ENCODE measurements at places on chromosomes 2 and 18.

- no peak for DNase-seq
Measured at GRCh38 chr18:56891116-56891515, 240.0 kb downstream of the WDR7 start.

GRCh38 chr2:235467588-235467987 lies 26.3 kb upstream of the AGAP1 start:
- peak; percentile 47 for DNase-seq

DNA sequence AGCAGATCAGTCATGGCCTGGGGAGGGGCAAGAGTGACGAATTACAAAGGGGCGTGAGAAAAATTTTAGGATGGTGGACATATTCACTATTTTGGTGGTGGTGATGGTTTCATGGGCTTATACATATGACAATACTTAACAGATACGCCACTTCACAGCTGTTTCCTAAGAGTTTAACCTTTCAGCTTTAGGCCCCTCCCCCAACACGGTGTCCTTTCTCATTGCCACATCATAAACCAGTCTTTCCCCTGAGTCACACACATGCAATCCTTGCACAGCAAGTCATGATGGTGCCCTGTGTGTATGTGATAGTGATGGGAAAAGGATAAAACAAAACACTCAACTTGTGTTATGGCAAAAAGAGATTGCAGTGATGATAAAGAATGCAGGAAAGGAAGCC lies 47.6 kb upstream of the IL1R1 start:
- peak; percentile 84 for DNase-seq

DNA sequence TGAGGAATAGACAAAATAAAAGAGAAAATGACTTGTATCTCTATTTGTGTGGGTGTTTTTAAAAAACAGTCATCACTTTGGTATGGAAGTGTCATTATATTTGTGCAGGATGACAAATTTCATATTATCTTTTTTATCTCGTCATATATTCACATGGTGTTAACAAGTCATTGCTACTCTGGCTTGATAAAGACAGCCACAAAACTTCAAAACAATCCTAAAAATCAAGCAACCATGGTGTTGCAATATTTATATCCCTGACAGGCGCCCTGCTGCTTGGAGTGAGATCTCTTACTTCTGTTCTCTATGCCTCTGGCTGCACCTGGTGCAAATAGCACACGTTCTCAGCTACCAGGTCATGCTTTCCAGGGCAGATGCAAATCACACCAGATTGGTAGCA lies 278.0 kb upstream of the EPHA4 start:
- no peak for DNase-seq

- no peak for DNase-seq
Measured at GRCh38 chr2:151637271-151637781, 97.0 kb downstream of the NEB start.

GRCh38 chr2:168002021-168002553 lies 245.3 kb downstream of the STK39 start:
- DNase-seq = peak; percentile 61

- no peak for DNase-seq
Measured at GRCh38 chr18:24678626-24679025, 218.2 kb downstream of the HRH4 start.

DNA sequence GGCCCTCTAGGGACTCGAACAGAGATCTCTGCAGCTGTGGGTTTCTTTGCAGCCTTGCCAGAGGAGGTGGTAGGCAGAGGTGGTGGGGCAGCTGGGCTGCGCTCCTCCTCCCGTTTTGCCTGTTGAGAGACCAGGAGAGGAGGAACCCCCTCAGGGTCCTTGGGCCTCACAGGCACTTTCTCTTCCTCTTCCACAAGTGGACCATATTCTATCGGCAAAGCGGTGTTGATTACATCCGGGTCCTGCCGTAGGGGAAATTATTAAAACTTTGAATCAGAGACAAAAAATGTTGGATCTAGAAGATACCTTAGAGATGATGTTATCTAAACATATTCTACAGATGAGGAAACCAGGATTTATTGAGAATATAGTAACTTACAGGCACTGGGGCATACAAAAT lies 78.5 kb downstream of the CLIP4 start:
- no peak for DNase-seq

DNA sequence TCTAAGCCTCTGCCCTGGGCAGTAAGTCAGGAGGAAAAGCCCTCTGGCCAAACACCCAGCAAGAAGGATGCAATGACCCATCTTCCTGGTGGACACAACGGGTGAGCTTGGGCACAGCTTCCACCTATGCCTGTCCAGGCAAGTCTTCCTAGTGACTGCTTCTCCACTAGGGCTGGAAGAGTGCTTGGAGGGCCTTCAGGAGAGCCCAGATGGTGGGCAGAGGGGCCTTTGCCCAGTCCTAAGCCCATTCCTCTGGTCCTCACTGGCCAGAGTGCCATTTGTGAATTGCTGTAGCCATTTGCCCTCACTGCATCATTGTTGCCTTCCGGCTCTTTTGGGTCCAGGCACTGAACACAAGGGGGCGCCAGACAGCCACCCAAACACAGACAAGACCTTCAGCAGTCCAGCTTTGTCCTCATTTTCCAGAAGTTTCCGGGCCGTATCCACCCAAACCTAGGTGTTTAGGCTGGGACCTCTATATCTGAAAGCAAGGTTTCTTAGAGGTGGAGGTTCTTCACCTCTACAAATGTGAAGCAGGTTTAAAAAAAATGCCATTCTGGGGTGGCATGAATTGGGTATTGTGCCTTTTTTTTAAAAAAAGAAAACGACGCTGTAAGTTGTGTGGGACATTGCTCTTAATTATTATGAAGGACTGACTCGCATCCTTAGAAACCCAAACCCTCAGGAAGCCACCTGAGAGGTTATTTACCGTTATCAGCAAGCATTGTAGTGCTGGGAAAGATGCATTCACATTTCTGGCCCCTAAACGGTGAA lies 29.5 kb downstream of the PAX8 start:
- peak; percentile 68 for DNase-seq

- DNase-seq = peak; percentile 60
Measured at GRCh38 chr18:9614401-9615279, at the start of gene PPP4R1. Gene PPP4R1, minus strand, starts transcription at chr18:9614559. Its CDS starts 75 bp downstream, at chr18:9614484.

DNA sequence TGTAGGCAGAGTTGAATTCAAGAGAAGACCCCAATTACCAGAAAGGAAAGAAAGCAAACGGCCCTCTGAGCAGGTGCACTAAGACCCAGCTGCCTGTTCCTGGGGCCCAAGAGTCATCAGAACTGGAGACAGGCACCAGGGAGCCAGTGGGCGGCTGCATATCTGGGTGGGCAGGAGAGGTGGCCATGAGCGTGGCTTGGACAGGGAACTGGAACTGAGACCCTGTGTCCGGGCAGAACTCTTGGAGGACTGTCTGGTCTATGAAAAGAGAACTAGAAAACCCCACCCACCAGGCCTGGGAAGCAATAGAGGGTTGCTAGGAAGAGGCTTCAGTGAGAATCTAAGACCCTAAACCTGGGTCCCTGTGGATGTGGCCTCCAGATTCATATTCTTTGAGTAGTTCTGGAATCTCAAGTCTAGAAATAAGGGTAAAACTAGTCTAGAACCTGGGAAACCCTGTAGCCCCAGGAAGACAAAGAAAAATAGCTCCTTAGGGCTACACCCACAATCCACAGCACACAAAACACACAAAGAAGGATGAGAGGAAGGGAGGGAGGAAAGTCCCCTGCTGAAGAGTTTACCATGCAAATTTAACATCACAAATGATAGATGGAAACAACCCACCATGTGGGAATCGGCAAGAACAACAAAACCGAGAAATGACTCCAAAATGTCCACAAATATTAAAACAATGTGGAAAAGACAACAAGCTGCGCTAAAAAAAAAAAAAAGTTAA lies 147.0 kb downstream of the HDAC4 start:
- DNase-seq = no peak

GRCh38 chr2:157810037-157810436 lies 66.1 kb downstream of the ACVR1 start:
- peak; percentile 27 for DNase-seq

DNA sequence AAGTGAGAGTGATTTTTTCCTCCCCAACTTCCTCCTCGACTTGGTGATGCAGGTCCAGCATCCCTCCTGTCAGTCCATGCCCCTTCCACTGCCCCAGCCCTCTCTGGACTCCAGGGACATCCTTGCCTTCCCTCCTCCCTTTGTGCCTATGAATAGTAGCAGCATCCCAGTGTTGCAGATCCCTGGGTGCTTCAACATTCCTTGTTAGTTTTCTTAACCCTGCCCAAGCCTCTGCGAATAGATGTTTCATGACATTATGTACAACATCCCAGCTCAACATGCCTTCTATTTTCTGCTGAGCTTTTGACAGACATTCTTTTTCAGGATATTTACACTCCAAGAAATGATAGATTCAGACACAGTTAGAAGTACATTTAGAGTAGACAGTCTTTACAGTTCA lies 35.3 kb upstream of the CCDC150 start:
- no peak for DNase-seq

DNA sequence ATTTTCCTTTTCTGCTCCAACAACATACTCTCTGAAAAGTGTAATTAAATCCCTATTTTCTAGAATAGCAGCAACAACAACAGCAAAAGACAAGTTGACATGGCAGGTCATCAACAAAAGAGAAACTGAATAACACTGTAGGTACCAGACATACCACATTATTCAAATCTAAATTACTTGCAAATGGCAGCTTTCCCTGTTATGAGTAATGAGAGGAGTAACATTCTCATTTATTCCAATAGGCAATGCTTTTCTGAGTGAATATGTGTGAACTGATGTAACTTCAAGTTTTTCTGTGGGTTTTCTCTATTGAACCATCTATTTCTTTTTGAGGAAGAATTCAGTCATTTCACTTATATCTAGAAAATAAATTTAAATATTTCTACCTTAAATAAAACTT lies 501.5 kb downstream of the TRIB2 start:
- DNase-seq = no peak

- DNase-seq = no peak
Measured at GRCh38 chr2:91748902-91749301, 3057.4 kb downstream of the RPIA start.

GRCh38 chr2:40470822-40471813 lies 19.2 kb upstream of the SLC8A1 start:
- no peak for DNase-seq

- DNase-seq = no peak
Measured at GRCh38 chr2:71811726-71812125, 335.9 kb downstream of the CYP26B1 start.

DNA sequence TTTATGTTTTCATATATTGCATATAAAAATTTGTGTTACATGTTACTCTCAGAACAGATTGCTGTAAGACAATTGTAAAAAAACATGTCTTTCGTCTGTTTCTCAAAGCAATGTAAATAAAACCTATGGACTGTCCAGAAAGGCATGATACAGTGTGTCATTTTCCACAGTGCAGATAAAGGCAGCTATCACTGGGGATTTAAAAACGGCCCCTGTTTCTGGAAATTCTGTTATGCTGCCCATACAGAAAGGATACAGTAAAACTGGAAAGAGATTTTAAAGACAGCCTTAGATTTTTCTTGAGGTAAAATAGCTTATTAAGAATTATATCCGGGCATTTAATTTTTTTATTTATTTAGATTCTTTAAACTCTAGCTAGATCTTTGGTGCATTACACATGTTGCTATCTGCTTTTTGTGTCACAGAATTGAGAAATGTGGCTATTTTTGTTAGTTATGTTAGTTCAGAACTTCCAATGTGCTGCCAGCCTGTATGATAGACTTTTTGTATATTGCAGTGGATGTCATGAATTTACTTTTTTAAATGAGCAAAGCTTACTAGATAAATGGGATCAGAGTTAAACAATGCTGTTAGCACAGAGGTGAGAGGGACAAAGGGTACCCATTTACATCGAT lies 859 bp upstream of the INO80D start:
- peak; percentile 7 for DNase-seq

GRCh38 chr2:96152304-96153161 lies 7.3 kb upstream of the DUSP2 start:
- DNase-seq = no peak

DNA sequence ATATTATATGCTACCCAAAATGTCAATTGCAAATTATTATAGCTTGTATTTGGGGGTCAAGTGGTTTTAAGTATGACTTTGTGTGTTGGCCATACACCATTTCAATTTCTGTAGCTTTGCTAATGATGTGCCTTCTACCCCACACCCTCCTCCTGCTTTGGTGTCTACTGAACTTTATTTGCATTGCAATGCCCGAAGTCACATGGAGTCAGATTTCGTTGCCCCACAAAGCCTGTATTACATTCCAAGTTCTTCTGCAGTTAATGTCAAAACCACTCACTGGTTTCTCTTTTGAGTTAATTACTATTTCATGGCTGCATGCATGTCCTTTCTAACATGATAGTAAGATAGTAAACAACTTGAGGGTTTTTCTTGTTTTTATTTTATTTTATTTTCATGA lies 528.9 kb downstream of the RIT2 start:
- DNase-seq = no peak

DNA sequence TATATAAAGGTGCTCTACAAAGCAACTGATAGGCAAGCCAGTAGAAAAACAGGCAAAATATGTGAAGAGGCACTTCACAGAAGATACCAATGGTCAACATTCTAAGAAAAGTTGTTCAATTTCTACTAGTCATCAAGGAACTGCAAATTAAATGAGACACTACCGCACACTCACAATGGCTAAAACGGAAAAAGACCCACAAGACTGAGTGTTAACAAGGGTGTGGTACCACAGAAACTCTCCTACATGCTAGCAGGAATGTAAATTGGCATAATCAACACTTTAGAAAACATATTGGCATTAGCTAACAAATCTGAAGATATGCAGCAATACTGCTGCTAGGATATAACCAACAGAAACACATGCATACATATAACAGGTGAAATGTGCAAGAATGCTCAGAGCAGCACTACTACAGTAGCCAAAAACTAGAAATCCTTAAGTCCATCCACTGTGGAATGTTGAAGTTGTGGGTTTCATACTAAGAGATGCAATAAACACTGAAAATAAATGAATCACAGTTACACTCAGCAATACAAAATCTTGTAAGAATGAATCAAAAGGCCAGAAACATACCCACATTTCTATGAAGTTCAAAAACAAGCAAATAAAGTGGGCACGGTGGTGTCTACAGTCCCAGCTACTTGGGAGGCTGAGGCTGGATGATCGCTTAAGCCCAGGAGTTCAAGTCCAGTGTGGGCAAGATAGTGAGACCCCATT lies 9.2 kb downstream of the RNU4ATAC start:
- DNase-seq = no peak

DNA sequence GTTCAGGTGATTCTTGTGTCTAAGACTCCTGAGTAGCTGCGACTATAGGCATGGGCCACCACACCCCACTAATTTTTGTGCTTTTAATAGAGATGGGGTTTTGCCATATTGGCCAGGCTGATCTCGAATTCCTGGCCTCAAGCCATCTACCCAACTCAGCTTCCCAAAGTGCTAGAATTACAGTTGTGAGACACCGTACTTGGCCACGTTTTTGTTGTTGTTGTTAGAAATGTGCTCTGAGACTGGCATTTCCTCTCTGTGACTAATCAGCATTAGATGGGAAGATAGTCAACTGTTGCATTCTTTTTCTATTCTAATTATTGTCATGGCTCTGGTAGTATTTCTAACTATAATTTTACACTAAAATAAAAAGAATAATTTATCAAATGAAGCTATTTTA lies 191.7 kb downstream of the CAMKMT start:
- peak; percentile 76 for DNase-seq
